ENCODE measurements at places on chromosomes 12 and 14. TPM values are rescaled to one million over a fixed set of nuclear protein-coding genes. Genes with fewer than 3 reads are reported as not detected.

Gene SIX6
- total RNA-seq, result not detected

Gene OR6C6
- not detected for total RNA-seq

Gene FLRT2
- 37.6 TPM for total RNA-seq

Gene GPR84
- total RNA-seq, result not detected

Gene CCDC198
- total RNA-seq, result not detected

Gene DACT1
- total RNA-seq, result 32.4 TPM

Gene TAS2R8
- total RNA-seq, result not detected

Gene DTX1
- 3.1 TPM for total RNA-seq

Gene LMNTD1
- total RNA-seq, result 0.52 TPM

Gene NEUROD4
- total RNA-seq, result not detected

Gene AHNAK2
- 11.5 TPM for total RNA-seq

Gene PYM1
- total RNA-seq, result 16.2 TPM

Gene KDM2B
- 28.7 TPM for total RNA-seq

Gene RFX4
- total RNA-seq, result not detected

Gene MYBPC1
- total RNA-seq, result 2,201 TPM

Gene CPSF6
- total RNA-seq, result 35.5 TPM

Gene TMCC3
- 16.7 TPM for total RNA-seq

Gene COCH
- total RNA-seq, result 3.1 TPM

Gene RAD9B
- total RNA-seq, result 1.6 TPM

Gene SYCP3
- not detected for total RNA-seq

Gene TMEM132C
- total RNA-seq, result 3.7 TPM

Gene GALC
- total RNA-seq, result 24.5 TPM

Gene HOXC4
- 1.0 TPM for total RNA-seq

Gene TSHR
- under 0.01 TPM for total RNA-seq

Gene ITGA7
- total RNA-seq, result 123 TPM

Gene PTCSC3
- total RNA-seq, result not detected

Gene GSG1
- 6.8 TPM for total RNA-seq

Gene SOAT2
- under 0.01 TPM for total RNA-seq

Gene TPH2
- total RNA-seq, result not detected

Gene OR4E2
- not detected for total RNA-seq

Gene BDKRB1
- not detected for total RNA-seq

Gene CAPZA3
- not detected for total RNA-seq

Gene AACS
- 19.3 TPM for total RNA-seq

Gene FGD4
- 51.1 TPM for total RNA-seq

Gene FNTB
- total RNA-seq, result 5.7 TPM

Gene SYT1
- 2.1 TPM for total RNA-seq

Gene VRTN
- total RNA-seq, result not detected

Gene RNASE4
- 17.7 TPM for total RNA-seq

Gene INSM2
- total RNA-seq, result not detected

Gene CLEC4C
- total RNA-seq, result not detected

Gene GCN1
- 87.2 TPM for total RNA-seq

Gene PCED1B
- total RNA-seq, result 1.0 TPM

All from skeletal muscle tissue (tissue), 5 donors.